ENCODE measurements at places on chromosomes 12 and 14.

GRCh38 chr12:27094726-27095125 is 12.3 kb upstream of the C12orf71 start:
- DNase-seq = no peak

- DNase-seq = no peak
Observed at GRCh38 chr12:123078120-123078465, 72.8 kb downstream of the PITPNM2 start.

- no peak for DNase-seq
Observed at GRCh38 chr14:58876608-58877007, 238.8 kb downstream of the DACT1 start.

DNA sequence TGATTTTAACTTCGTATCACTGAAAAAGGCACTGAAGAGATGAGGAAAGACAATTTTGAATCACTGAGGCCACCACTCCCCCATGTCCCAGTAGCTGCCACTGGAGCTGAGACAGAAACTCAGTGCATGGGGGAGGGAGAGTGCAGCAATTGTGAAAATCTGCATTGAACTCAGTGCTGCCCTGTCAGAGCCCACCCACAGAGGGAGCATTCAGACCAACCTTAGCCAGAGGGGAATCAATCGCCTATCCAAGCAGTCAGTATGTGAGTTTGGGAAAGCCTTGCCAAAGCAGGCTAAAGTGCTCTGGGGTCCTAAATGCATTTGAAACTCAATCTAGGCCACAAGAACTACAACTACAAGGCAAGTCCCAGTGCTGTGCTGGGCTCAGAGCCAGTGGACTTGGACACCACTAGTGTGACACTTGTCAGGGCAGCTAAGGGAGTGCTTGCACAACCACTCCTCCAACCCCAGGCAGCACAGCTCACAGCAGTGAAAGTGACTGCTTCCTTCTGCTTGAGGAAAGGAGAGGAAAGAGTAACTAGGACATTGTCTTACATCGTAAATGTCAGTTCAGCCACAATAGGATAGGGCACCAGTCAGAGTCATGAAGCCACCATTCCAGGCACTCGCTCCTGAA is 13.3 kb downstream of the RNASE3 start:
- no peak for DNase-seq

GRCh38 chr12:103696101-103696500 is 109.0 kb downstream of the STAB2 start:
- DNase-seq = no peak

DNA sequence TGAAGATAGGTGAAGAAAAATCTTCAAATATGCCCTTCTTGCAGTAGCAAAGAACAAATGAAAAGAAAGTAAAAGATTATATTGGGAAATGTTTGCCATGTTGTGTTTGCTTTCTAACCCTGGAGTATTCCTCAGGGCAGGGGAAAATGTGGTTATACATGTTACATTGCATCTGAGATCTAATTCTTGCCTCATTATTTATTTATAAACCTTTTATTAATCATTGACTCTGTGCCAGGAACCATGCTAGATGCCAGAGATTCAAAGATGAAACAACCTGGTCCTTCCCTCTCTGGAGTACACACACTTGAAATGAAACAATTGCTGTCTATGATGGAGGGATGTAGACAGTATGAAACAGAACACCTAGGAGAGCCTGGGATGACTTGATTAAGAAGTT is 128.1 kb upstream of the HMGA2 start:
- no peak for DNase-seq

- DNase-seq = no peak
Observed at GRCh38 chr14:52724360-52724644, 5.7 kb upstream of the STYX start.

GRCh38 chr14:69684461-69685217 is 73.2 kb downstream of the SUSD6 start:
- DNase-seq = no peak

DNA sequence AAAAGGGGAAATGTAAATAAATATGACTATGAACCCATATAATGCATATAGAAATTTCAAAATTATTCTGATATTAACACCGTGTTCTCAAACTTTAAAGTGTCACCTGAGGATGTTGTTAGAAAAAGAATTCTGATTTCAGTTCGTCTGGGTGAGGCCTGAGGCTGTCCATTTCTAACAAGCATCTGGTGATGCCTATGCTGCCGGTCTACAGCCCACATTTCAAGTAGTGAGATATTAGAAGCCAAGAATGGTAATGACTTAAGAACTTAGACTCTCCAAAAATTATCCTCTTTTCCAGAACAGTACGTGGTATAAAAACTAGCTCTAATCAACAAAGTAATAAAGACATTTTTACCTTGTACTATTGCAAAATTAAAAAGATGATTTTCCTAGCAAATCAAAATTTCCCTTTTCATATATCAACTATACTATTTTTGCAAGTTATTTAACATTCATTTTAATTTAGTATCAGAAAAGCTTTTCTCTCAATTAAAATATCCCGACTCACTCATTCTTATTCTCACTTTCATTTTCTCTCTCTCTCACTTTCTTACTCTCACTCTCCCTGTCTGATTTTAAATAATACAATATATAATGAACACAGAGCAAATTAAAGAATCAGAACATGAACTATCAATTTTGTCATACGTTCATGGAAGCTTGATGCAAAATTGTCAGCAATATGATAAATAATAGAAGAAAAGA is 35.0 kb downstream of the PIK3C2G start:
- no peak for DNase-seq

DNA sequence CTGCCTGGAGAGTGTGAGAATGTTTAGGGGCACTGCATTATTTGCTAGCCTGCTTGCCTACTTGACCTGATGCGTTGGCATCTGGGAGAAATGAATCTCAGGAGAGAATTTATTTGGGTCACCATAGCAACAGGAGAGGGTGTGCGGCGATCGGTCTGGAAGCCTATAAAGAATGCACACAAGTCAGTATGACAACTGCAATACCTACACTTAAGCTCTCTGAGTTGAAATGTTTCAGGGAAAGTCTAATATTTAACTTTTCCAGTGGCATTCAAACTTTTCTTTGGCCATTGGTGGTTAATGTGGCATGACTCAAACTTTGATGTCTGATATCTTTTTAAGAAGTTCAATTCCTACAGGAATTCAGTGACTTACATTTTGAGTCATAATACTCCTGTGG is 205.1 kb downstream of the NEDD1 start:
- no peak for DNase-seq

DNA sequence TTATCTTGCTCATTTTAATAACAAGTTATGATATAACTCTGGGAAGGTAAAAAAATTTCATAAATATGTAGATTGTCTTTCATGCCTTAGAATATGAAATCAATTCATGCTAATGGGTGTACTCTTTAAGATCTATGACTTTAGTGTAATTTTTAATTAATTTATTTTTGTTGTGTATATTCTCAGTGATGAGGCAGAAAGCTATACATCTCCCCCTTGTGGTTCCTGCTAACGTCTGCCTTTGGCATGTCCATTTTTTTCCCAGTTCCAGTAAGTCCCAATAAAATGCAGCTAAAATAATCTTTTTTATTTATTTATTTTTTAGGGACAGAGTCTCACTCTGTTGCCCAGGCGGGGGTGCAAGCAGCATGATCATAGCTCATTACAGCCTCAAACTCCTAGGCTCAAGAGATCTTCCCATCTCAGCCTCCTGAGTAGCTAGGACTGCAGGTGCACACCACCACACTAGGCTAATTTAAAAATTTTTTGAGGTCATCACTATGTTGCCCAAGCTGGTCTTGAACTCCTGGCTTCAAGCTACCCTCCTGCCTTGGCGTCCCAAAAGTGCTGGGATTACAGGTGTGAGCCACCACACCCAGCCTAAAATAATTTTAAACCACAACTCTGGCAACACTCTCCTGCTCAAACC is 3.3 kb upstream of the CHURC1 start:
- DNase-seq = no peak

DNA sequence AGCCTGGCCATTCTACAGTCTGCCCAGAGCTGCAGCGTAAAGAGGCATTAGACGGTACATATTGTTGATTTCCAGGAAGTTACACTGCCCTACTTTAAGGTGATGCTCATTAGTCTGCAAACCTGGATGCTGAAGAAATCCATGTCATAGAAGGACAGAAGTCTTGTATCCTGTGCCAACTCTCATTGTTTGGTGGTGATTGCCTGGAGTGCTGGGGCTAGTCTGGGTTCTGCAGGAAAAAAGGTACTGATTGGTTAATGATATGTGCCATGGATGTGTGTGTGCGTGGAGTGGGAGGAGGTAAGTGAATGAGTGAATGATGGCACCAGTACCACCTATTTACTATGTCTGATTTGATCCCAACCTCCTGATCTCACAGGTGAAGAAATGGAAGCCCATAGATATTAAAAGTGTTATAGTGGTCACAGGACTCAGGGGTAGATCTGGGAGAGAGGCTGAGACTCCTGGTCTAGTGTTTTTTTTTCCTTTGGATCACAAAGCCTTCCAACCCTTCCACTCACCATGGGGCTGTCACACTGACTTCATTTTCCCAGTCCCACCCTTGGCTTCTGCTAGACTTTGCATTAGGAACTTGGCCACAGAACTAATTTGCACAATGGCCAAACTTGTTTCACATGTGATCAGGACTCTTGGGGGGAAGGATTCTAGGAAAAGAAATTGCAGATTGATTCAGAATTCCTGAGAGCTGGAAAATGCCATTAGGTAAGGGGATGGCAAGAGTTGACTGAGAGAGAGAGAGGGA is 96.1 kb downstream of the TMX1 start:
- DNase-seq = no peak

DNA sequence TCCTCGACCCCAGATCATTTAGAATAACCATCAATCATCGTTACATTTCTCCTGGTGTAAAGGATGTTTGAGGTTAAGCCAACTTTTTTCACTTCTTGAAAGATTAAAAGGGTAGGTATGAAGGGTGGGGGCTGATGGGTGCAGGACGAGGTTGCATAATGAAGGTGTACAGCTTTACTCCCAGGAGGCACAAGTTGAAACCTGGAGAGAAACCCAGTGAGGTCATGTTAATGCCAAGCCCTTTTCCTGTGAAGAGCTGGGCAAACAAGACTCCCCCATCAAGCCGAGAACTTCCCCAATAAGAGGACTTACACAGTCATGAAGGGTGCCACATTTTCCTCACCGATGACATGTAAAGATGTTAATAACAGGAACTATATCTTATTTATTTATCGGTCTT is 84.3 kb downstream of the FZD10 start:
- no peak for DNase-seq

DNA sequence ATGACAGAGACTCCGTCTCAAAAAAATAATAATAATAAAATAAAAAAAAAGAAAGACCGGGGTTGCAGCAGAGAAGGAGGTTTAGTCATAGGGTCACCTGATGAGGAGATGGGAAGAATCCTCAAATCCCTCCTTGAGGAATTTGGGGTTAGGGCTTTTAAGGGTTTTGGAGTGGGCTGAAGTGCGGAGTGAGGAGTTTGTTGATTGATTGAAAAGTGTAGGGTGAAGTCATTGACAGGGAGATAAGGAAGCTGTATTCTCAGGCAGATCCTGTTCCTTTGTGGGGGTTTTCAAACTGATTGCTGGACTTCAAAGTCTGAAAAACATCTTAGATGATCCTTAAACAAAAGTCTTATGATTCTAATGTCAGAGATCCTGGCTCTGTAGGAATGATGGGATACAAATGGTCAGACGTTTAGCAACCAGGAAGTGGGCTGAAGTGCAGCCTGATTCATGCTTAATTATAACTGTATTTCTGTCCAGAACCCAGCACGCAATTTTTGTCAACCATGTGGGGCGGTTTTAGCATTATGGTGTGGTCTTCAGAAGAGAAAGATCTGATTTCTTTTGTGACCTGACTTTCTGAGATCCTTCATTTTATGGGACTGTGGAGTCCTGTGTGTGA is 16.0 kb downstream of the FNTB start:
- DNase-seq = no peak

GRCh38 chr12:40152783-40153383 is 47.0 kb upstream of the SLC2A13 start:
- DNase-seq = no peak

DNA sequence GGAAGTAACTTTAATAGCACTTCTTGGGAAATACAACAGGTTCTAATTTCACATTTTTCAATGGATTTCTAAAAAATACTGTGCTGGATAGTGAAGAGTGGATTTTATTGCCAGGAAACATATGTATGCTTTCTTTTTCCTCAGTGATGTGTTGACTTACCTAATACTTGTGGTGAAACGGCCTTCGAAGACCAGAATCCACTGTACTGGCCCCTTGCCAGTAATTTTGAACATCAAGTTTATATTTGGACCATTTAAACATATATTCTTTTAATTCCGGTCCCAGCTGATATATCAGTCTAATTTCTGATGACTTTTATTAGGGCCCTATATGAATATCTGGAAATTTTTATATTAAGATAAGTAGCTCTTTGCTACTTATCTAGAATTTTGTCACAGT is 1.8 kb downstream of the MSRB3 start:
- DNase-seq = no peak

GRCh38 chr12:16008421-16008824 is 97.3 kb downstream of the DERA start:
- DNase-seq = no peak

DNA sequence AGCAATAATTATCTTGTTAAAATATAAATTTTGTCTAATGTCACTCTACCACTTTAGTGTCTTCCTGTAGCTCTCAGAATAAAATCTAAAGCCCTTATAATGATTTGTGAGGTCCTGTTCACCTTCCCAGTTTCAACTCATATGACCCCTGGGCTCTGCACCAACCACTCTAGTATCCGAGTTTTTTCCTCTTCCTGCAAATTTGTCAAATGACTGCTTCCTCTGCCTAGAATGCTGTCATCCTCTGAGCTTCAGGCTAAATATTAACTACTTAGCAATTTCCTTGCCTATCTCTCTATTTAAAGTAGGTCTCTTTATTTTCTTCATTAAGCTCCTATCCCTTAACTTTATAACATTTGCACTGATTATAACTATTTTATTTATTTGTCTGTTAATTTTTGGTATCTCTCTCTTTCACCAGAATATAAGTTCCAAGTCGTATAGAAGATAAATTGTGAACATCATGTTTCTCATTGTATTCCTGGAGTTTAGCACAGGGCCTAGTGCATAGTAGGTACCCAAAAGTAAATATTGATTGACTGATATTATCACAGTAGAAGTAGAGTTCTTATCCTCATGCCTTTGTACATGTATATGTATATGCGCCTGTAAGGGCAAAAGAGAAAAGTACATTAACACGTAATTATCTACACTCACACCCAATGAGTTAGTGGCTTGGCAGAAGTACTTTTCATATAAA is 196.0 kb downstream of the BCAT1 start:
- no peak for DNase-seq

GRCh38 chr12:6178981-6179761 is 21.0 kb upstream of the CD9 start:
- DNase-seq = no peak

GRCh38 chr14:79040790-79041189 is 870.6 kb downstream of the NRXN3 start:
- no peak for DNase-seq

GRCh38 chr12:50677858-50678257 is 86.0 kb upstream of the ATF1 start:
- no peak for DNase-seq

GRCh38 chr12:123453165-123453564 is 4.8 kb upstream of the SNRNP35 start:
- no peak for DNase-seq

- DNase-seq = no peak
Observed at GRCh38 chr12:120666571-120667390, 20.2 kb upstream of the MLEC start.

All from stimulated activated CD8-positive, alpha-beta memory T cell treated with anti-CD3 and anti-CD28 coated beads, Interleukin-15, amount 100 ng/mL, for 24 hours (primary cell).